ENCODE measurements at places on chromosomes 7 and 10.

DNA sequence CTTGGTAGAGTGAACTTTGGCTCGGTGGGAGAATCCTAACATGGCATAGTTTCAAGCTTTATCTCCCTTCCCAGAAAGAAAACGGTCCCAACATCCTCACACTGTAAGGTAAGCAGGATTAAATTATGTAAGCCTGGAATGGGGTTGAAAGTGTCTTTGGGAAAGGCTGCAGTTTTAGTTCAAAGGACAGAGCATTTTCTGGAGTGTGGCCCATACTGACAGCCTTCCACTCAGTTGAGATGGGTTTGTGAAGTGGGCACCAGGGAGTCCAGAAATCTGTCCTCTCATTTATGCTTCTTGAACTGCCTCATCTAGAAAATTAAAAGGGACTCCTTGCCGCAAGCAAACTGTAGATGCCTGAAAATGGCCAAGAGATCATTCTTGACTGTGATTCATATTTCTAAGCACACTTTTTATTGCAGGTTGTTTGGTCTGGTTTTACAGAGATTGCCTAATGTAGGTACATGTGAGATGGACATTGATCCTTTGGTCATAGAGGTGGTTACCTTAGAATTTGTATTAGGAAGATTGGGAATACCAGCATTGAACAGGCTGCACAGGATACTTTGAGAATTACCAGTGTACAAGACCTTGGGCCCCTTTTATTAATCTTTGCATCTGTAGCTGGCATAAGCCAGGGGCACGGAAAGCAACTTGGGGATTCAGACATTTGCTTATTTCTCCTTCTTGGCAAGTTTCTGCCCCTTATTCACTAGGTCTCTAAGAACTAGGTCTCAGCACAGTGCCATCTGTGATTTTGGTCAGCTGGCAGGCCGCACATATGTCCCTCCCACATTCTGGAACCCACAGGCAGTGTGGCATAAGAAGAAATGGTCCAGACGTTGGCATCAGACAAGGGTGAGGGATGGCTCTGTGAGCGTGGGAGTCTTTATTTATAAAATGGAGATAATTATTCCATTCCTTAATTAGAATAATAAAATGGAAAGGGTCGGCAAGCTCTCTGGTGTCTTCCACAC lies 125.9 kb downstream of the GLCCI1 start:
- DNase-seq, result no peak

GRCh38 chr10:99937630-99938029 lies 72.1 kb downstream of the DNMBP start:
- DNase-seq, result peak; percentile 12

DNA sequence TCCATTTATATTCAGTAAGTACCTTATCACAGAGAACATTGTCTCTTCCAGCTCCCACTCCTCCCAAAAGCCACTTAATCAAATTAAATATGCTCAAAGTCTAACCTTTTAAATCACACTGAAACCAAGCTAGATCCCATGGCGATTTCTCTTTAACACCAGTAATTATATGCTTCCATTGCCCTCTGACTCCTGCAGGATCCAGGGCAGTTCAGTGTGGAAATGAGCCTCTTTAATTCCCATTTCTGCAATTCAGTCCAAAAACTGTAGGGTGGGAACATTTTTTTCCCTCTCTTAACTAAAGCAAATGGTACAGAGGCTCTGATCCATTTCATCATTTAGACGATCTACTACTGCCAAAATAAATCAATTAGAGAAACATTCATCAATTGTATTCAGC lies 872.3 kb upstream of the PHF14 start:
- no peak for DNase-seq

DNA sequence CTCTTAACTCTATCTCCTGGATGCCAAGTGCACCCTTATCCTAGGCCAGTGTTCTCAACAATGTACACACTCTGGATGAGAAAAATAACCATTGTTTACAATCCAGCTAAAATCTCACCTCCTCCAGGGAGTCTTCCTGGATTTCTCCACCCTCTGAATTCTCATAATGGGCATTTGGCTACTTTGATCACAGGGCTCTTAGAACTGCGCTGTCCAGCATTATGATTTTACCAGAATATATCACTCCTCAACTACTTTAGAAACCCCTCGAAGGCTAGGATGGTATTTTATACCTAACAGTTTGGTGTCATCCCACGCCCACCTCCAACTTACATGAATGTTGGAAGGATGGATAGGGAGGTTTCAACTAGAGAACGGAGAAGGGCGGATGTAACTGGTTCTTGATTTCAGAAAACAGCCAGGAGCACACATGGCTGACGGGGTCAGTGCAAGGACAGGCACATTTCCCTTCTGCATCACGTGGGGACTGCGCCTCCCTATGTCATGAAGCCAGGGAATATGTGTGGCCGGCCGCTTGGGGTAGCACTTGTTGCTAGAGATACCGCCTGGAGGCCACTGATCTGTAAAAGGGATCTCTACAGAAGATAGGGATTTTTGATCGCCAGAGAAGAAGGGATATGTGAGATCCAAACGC lies 1.2 kb upstream of the ATP6V0E2 start:
- DNase-seq, result peak; percentile 52

GRCh38 chr7:19560111-19560883 lies 148.5 kb downstream of the POLR1F start:
- DNase-seq, result no peak

GRCh38 chr7:154427533-154427932 lies 375.3 kb downstream of the DPP6 start:
- DNase-seq, result no peak

DNA sequence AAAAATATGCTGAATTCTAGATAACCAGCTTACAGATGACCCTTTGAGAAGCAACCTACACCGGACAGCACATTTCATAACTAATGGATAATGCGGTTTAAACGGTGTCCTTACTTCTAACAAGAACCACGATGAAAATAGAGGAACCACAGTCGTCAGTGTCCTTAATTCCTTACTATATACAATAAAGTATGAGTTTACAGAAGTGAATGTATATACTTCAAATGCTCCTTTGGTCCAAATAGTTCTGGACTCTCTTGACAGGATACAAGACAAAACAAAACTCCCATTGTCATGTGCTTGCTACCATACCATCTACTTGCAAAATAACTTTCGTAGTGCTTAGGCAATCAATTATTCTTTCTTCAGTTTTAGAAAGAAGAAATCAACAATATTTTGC lies 2.4 kb downstream of the NAMPT start:
- peak; percentile 64 for DNase-seq

- no peak for DNase-seq
These were observed 66.2 kb upstream of the CCNY start for GRCh38 chr10:35270100-35270499.

GRCh38 chr10:124616836-124617130 lies 127.4 kb downstream of the FAM53B start:
- DNase-seq, result no peak

- DNase-seq, result no peak
These were observed 411.2 kb downstream of the KCNMA1 start for GRCh38 chr10:77226452-77226851.

- DNase-seq, result peak; percentile 26
These were observed 491.4 kb downstream of the PLXNA4 start for GRCh38 chr7:132084776-132085388.

GRCh38 chr10:4758256-4758655 lies 67.8 kb upstream of the AKR1E2 start:
- DNase-seq, result no peak

Data from NB4 (cell line).